ENCODE measurements at places on chromosomes 3 and 15.

GRCh38 chr15:52214553-52214952 is 23.4 kb upstream of the GNB5 start:
- no peak for DNase-seq

DNA sequence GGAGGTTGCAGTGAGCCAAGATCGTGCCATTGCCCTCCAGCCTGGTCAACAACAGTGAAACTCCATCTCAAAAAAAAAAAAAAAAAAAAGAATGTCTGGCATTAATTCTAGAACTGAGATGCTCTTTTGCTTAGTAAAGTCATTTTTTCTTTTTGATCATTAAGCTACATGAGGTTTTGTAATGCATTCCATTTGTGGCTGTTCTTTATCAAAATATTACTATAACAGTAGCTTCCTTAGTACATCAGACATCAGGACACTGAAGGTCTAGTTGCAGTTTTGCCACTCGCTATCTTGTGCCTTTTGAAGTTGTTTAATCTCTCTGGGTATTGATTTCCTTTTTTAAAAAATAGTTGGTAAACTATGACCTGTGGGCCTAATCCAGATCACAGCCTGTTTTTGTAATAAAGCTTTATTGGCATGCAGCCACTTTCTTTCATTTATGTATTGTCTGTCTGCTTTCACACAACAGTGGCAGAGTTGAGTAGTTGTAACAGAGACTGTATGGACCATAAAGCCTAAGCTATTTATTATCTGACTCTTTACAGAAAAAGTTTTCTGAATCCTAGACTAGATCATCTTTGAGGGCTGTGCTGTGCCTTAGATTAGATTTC is 76.6 kb downstream of the SLC25A26 start:
- DNase-seq: no peak

- DNase-seq: no peak
Measured at GRCh38 chr3:159770998-159771397, 217.6 kb upstream of the IL12A start.

DNA sequence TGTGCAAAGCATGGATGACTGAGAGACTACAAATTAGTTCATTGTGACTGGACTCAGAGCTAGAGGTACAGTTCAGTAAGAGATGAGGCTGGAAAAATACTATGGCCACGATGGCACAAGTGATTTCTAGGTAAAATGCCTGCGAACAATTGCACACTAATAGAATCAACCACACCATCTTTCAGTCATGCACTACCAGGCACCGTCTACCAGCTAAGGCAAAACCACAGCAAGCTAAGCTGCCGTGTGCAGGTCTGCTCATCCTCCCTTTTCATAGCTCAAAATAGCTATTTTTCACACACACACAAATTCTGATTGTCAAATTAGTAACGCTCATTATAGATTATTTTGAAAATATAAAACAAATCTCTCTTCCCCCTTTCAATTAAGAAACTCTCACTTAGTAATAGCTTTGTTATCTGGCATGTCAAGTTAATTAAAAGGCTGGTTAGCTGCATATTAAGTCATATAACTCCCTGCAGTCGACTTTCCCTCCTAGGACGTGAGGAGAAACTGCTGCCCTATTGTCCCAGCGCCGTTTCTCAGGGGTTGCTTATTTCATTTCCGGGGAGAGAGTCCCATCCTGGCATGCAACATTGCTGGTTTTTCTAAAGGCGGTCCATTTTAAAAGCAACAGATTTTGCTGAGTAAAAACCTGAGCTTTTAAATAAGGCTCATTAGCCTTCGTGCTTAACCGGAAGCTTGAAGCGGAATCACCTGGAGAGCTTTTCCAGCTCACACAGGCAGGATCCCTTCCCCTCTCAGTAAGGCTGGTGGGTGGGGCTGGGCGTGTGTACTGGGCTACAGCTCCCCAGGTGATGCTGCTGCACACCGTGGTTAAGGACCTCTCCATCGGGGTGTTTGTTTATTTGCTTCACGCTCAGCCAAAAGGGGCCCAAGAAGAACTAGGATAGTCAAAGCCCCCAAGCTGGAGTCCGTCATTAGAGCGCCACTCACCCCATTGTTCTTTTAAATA is 16.9 kb upstream of the MEX3B start:
- no peak for DNase-seq

DNA sequence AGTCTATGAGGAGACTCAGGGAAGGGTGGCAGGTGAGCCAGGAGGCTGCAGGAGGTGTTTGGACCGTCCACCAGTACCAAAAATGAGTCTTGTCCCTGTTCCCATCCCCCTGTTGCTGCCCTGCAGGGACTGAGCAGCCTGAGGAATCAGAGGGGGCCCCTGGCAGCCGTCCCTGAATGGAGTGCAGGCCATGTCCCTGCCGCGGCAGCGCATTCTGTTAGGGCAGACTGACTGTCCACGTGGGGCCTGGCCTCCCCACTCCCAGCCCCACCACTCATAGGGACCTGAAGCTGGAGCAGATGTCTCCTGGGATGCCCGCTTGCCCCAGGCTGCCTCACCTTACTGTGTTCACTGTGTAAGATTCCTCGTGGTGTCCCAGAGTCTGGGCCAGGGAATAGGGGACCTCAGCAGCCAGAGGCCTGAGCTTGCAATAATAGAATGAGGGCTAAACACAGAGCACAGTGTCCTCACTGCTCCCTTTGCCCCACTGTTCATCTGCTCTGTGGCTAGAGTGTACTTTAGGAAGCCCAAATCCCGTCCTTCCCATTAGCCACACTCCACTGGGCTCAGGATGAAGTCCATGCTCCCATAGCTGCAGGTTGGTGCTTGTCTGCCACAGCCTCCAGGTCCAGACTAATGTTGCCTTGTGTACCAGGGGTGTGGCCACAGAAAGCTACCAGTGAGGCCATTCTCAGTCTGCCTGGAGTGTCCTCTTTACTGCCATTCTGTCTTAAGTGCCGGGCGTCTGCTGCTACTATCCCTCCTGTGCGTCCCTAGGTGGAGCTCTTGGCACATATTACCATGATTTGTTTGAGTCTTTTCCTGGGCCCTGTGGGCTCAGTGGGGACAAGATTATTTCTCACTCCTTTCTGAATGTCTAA is 63.2 kb downstream of the HCN4 start:
- DNase-seq: peak; percentile 11

- DNase-seq: no peak
Measured at GRCh38 chr3:67361770-67362169, 292.6 kb downstream of the SUCLG2 start.

DNA sequence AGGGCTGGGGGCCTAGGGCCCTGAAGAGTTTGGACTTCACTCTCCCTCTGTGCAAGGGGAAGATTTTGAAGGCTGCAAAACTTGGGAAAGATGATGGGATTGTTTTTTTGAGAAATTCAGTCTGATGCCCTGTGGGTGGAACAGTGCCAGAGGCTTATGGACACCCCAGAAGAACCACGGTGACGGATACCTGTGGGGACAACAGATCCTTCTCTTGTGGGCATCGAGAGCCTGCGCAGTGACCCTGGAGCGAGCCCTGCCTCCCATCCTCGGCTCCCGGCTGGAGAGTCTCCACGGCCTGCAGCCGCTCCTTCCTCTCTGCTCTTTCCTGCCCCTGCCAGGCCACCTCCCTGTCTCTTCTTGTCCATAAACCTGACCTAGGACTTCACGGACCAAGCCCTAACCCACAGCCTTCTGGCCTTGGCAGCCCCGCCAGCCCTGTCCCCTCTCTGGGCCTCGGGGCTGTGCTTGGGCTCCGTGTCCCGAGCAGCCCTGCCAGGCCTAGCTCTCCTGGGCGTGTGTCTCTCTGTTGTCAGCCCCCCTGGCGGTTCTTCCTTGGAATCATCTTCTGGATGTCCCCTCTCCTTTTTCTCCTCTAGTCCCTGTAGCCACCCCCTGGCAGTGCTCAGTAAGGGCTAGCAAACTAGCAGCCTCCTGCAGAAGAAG is 98.4 kb downstream of the VGLL4 start:
- no peak for DNase-seq

GRCh38 chr15:70765504-70766281 is 2.3 kb upstream of the UACA start:
- DNase-seq: no peak

- no peak for DNase-seq
Measured at GRCh38 chr3:196117809-196118208, 35.9 kb upstream of the TFRC start.

GRCh38 chr15:75237316-75237982 is 20.7 kb upstream of the GOLGA6C start:
- no peak for DNase-seq

- DNase-seq: no peak
Measured at GRCh38 chr15:89303986-89304385, 30.6 kb downstream of the POLG start.

- DNase-seq: no peak
Measured at GRCh38 chr15:79037848-79038247, 52.7 kb downstream of the RASGRF1 start.

- no peak for DNase-seq
Measured at GRCh38 chr3:30679045-30679444, 72.6 kb downstream of the TGFBR2 start.

GRCh38 chr3:19702416-19703078 is 231.5 kb downstream of the EFHB start:
- DNase-seq: no peak

DNA sequence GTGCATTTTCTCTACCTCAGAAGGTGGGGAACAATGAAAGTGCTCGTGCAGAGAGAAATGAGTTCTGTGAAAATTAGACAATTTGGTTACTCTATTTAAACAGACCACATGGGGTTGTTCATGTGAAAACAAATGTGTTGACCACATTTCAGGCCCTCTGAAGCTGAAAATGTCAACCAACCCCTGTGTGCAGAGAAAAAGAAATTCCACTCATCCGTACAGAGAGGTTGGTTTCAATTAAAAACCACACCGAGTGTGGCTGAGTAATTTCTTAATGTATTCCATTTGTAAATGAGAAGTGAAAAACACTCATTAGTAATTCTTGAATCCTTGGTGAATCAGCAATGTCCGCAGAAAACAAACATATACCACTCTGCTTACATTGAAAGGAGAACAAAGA is 46.9 kb upstream of the SLC7A14 start:
- DNase-seq: no peak

DNA sequence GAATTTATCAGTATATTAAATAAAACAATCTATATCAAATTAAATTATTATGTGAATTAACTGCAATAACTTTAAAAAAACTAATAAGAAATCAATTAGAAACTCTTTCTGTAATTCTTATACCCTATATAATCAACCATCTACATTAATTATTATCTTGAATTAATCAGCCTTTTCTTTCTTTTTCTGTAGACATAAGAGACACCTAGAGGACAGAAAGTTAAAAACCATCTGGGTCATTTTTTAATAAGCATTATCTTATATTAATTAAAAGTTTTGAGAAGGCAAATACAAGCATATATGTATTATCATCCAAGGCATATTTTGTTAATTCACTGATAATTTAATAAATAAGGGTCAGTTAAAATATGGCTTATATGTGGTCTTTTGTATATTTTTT is 24.2 kb upstream of the SLC25A26 start:
- DNase-seq: no peak

- no peak for DNase-seq
Measured at GRCh38 chr15:74857082-74857655, 14.2 kb upstream of the ULK3 start.

- DNase-seq: no peak
Measured at GRCh38 chr15:39881790-39882189, 38.3 kb downstream of the GPR176 start.

DNA sequence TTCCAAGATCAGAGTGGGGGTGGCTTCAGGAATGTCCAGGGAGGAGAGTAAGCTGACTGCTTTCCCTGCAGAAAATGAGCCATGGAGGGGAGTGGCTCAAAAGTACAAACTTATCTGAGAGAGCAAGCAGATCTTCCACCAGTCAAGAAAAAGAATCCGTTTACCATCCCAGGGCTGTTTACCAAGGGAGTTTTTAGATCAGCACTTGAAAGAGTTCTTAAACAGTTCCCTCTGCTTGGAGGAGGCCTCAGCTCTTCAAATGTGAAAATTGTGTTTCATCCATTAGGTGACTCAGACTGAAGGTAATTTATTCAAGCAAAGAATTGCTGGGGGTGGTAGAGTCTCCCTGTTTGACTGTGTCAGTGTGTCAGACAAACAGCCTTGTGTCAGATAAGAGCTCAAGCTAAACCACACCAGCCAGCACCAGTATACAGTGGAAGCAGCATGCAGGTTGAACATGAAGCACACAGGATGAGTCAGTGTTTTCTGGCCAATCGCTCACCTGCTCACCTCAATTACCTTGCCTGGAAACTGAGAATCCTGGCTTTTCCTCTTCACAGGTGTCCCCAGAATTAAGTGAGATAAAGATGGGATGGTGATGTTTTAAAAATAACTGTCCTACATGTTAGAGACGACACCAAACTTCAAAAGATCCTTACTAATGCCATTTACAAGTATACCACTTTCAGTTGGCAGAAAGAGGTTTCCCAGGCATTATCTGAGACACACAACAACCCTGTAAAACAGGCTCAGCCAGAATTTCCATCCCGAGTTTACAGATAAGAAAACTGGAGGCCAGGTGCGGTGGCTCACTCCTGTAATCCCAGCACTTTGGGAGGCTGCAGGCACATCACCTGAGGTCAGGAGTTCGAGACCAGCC is 21.7 kb downstream of the SH3BP5 start:
- DNase-seq: no peak

- no peak for DNase-seq
Measured at GRCh38 chr3:68891280-68891943, 40.9 kb downstream of the TAFA4 start.

DNA sequence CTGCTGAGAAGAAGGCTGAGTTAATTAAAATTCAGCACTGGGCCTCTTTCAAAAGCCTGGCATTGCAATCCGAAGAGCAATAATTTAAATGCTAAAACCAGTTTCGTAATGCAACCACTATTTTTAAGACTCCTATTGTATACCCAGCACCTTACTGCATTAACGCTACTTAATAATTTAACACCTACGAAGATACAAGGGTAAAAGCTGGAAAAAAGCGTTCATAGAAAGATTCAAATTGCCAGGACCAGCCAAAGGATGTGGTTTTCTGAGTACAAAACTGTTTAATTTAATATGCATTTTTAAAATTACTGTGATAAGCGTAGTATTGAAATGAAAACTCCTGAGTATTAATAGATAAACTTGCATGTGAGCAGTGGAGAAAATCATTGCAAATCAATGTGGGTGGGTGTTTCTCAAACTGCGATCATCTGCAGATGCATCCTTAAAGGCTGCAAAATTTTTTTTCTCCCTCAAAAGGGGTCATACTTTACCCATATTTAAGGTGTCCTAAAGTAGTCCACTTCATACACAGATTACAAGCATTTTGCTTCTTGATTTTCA is 12.9 kb upstream of the RASGRP1 start:
- no peak for DNase-seq

GRCh38 chr15:63605816-63606215 is 8.6 kb downstream of the FBXL22 start:
- no peak for DNase-seq

GRCh38 chr3:72492240-72492639 is 356.0 kb downstream of the SHQ1 start:
- DNase-seq: no peak

- DNase-seq: no peak
Measured at GRCh38 chr15:85412956-85413854, 32.8 kb downstream of the AKAP13 start.

- no peak for DNase-seq
Measured at GRCh38 chr3:17885986-17886385, 143.6 kb upstream of the TBC1D5 start.

GRCh38 chr3:4492208-4493013 is 737 bp upstream of the ITPR1 start:
- peak; percentile 35 for DNase-seq

Measured in NCI-H446 (cell line).